Bladder microvascular endothelial cell (primary cell): ENCODE measurements at places on chromosomes 11 and 22. TPM values are rescaled to one million over a fixed set of nuclear protein-coding genes. Genes with fewer than 3 reads are reported as not detected.

The C11orf87 gene
- total RNA-seq = not detected in 2 replicates

The FAT3 gene
- total RNA-seq = 0.49 and 1.1 TPM in 2 replicates

The MS4A12 gene
- total RNA-seq = not detected in 2 replicates

The LINC01488 gene
- under 0.01 TPM in 1 of 2 replicates, not detected in the other for total RNA-seq
